A673 (cell line): ENCODE measurements at places on chromosomes 12 and 14.

GRCh38 chr14:55071870-55072640, 20.6 kb downstream of the MAPK1IP1L start:
- DNase-seq: no peak

DNA sequence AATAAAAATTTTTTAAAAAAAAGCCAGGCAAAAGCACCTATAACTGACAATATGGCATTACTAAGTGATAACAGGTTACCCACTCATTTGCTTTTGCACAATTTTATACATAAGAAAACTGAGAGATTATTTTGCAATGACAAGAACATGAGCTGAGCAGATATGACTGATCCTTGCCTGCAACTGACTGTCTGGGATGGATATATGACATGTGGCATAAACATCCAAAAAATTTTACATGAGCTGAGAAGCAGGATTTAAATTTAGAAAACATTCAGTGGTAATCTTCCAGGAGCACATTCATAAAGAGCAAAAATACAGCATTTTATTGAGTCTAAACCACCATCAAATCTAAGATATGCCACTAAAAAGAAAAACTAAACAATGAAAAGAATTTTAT, 125.3 kb upstream of the TMEM233 start:
- DNase-seq: no peak

DNA sequence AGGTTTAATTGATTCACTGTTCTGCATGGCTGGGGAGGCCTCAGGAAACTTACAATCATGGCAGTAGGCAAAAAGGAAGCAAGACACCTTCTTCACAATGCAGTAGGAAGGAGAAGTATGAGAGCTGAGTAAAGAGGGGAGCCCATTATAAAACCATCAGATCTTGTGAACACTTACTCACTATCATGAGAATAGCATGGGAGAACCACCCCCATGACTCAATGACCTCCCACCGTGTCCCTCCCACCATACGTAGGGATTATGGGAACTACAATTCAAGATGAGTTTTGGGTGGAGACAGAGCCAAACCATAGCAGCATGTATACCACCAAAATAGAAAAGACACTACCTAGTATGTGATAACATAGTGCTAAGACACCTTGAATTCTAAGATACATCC, 2.9 kb upstream of the HMGA2 start:
- DNase-seq: no peak

- DNase-seq: peak; percentile 41
Measured at GRCh38 chr12:1533602-1534304, 60.6 kb downstream of the FBXL14 start.

DNA sequence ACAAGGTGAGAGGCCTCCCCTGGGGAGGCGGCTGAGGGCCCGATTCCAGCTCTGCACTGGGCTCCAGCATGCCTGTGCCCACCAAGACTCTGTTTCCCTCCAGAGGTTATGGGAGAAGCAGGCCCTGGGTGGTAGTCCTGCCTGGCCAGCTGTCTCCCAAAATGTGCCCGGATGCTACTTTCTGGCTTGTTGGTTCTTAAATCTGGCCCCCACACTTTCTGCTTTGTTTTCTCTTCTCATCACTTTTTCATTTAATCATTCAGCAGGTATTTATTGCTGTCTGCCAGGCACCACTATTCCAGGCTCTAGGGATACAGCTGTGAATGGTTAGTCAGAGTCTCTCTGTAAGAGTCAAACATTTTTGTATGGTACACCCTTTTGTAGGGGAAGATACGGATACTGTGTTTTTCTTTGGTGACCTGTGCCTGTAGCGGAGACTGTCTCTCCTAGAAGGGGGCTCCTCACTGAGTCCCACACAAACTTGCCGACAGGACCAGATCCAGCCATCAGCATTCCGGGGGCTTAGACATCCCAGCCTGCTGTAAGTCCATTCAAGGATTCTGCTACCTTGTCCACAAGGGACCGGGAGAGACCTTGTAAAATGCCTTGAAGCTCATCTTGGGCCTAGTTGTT, 3.8 kb downstream of the DHRS2 start:
- DNase-seq: no peak

- no peak for DNase-seq
Measured at GRCh38 chr12:62248873-62249272, 11.3 kb upstream of the USP15 start.

GRCh38 chr14:97931273-97931672, 1134.1 kb downstream of the VRK1 start:
- DNase-seq: peak; percentile 34

GRCh38 chr14:102784892-102785594, 7.8 kb downstream of the TRAF3 start:
- DNase-seq: no peak

DNA sequence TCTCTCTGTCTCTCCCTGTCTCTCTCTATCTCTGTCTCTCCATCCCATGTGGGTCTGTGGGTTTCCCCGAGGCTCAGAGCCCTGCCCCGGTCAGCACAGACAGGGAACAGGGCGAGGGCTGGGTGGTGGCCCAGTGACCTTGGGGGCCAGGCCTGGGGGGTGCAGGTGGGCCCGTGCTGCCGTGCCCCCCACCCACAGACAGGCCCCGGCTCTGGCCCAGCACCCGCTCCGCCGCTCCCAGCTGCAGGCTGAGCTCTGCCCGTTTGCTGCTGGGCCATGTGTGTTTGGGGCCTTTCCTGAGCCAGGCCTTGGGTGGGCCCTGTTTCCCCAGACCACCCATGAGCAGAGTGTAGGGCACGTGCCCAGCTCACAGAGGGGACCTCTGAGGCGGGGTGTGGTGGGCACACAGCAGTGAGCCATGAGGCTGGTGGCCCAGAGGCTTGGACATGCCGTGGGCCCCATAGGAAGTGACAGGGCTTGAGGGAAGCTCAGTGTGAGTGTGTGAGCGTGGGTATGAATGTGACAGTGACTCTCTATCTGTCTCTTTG, 51.0 kb downstream of the TMEM121 start:
- DNase-seq: no peak

- peak; percentile 41 for DNase-seq
Measured at GRCh38 chr12:123532808-123533649, 490 bp downstream of the RILPL1 start.

DNA sequence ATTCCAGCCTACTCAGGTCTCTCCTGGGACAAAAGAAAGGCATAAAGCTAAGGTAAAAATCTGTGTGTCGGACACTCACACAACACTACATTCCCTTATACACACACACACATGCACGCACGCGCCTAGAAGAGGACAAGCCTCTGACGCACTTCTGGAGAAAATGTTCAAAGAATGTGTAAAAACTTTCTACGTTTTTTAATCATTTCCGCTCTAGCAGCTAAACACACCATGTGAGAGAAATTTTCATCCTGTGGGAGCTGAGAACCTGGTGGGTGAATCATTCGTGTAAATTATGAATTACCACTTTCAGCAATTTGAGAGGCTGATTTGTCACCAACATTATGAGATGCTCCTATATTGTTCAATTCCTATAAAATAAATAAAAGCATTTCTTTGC, 494.5 kb downstream of the TMEM132D start:
- DNase-seq: no peak

DNA sequence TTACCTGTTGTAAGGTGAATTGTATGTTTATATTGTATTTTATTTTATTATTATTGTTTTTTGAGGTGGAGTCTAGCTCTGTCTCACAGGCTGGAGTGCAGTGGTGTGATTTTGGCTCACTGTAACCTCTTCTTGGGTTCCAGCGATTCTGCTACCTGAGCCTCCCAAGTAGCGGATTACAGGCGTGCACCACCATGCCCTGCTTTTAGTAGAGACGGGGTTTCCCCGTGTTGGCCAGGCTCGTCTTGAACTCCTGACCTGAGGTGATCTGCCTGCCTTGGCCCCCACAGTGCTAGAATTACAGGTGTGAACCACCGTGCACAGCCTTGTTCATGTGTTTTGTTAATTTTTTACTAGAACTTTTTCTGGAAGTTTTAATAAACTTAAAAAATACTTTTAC, 3.8 kb downstream of the ATF7IP start:
- DNase-seq: no peak

DNA sequence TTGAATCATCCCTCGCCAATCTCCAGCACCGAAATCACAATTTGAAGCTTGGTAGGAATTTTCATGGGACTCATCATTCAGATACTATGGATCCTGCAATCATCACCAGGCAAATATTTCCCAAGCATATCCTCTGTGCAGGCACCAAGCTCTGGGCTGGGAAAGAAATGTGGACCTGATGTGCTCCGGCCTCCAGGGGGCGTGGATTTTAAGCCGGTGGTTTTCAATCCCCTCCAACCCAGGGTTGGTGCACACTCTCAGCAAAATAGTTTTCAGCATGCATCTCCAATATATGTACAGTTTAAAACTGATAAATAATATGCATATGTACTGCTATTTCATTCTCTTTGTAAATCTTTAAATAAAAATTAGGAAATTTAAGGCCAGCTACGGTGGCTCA, 98.9 kb downstream of the RBM19 start:
- no peak for DNase-seq

- DNase-seq: peak; percentile 62
Measured at GRCh38 chr12:114668151-114668885, 15.7 kb downstream of the TBX3 start.

GRCh38 chr12:69900720-69901131, 75.7 kb downstream of the MYRFL start:
- peak; percentile 86 for DNase-seq

- DNase-seq: peak; percentile 85
Measured at GRCh38 chr12:2244013-2244861, 191.4 kb downstream of the CACNA1C start.

DNA sequence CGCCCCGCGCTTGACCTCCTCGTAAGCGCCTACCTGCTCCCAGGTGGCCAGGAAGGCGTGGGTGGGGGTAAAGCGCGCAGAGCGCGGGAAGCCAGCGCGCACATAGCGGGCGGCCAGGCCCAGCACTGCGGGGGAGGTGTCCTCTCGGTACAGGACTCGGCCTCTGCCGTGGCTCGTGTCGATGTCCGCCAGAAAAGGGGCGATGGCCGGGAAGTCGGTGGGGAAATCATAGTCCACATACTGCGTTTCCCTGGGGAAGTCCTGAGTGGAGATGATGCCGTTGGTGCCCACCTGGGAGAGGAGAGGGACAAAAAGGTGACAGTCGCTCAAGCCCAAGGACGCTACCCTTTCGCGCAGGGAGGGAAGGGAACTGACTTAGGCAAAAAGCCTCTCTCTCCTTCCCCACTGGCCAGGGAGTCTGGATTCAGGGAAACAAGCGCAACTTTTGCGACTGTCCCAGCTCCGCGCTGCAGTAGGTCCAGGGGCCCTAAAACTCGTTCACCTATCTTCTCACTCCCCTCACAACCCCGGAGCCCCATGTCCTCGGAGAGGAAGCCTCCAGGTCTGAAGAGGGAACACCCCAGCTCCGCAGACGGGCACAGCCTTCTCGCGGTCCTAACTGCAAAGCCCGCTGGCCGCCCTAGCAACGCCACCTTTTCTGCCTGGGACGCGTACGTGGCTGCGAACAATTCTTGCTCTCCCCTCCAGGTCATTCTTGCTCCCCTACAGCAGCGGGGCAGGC, 815 bp downstream of the NID2 start:
- DNase-seq: peak; percentile 40

DNA sequence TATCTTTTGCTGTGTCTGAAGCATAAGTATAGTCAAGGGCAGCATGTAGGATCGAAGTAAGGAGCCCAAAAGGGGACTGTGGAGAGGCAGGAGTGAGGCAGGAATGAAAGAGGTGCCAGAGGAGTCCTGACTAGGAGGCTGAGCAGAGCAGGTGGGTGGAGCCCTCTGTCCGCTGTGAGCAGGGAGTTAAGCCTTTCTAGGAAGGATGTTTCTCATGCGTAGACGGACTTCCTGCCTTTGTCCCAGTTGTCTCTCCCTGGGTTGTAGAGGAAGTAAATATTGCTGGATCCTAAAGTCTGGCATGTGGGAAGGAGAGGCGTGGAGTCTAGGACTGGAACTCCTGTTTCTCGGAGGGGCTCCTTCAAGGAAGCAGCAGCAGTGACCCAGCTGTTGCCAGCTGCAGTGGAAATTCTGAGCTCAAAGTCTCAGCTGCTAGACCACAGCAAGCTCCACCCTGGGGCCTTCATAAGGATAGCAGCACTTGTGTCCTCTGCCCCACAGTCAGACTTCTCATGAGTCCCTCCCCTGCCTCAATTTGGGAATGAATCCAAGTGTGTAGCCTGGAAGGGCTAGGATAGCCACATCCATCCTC, 44.0 kb downstream of the RBMS2 start:
- peak; percentile 54 for DNase-seq

GRCh38 chr14:104358528-104359300, 220.3 kb downstream of the KIF26A start:
- no peak for DNase-seq

GRCh38 chr12:10031771-10032175, 1.3 kb downstream of the CLEC9A start:
- peak; percentile 10 for DNase-seq

DNA sequence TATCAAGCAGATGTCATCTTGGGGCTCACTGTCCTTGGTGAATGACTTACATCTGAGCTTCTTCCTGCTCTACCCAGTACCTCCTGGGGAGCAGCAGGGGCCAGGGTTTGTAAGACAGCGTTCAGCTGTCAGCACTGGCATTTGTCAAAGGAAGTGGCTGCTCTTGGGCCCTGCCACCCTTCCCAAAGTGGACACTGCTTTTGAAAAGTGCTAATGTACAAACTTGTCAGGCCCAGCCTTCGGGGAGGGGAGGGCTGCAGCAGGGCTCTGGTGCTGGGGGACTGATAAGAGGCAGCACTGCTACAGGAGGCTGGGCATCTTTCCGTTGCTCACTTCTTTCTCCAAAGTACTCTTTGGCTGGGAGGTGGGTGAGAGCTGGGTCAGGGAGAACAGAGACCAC, 59.8 kb upstream of the RBM19 start:
- no peak for DNase-seq

DNA sequence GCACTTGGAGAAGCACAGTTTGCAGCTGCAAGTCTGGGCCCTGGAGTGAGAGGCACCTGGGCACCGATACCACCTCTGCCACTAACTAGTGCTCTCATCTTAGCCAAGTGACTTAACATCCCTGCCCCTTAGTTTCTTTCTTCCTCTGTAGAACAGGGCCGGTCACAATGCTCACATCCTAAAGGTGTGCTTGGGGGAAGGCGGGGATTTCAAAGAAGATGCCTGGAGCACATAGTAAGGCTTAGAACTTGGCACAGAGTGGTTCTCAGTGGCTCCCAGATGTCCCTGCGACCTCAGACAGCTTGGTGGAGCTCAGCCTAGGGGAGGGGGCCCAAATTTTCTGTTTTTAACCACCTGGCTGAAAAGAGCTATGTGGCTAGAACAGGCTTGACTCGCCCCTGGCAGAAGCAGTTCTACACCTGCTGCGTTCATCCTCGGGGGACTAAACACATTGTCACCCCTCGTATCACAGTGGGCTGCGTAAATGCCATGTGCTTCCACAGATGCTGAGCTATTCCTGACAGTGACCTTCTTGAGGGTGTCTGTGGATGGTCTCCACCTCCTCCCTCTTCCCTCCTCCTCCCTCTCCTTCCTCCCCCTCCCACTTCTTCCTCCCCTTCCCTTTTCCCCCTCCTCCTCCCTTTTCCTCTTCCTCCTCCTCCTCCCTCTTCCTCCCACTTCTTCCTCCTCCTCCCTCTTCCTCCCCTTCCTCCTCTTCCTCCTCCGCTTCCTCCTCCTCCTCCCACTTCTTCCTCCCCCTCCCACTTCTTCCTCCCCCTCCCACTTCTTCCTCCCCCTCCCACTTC, 112.1 kb downstream of the PHETA1 start:
- no peak for DNase-seq

GRCh38 chr12:13613297-13613696, 368.1 kb downstream of the GRIN2B start:
- DNase-seq: no peak

- no peak for DNase-seq
Measured at GRCh38 chr14:105018414-105018813, 2.5 kb downstream of the CDCA4 start.

GRCh38 chr14:45807178-45807899, 554.3 kb upstream of the MIS18BP1 start:
- no peak for DNase-seq
